Mesendoderm (in vitro differentiated cells): ENCODE measurements at places on chromosomes 1 and 21.

- no peak overlapping the region for H3K27ac ChIP-seq
- H3K36me3 ChIP-seq: no peaks in the 10 kb centered on the region
- DNase-seq: no peak
- H3K4me1 ChIP-seq: no peaks in the 10 kb centered on the region
Measured at GRCh38 chr1:88979749-88980116, 12.7 kb downstream of the KYAT3 start.

DNA sequence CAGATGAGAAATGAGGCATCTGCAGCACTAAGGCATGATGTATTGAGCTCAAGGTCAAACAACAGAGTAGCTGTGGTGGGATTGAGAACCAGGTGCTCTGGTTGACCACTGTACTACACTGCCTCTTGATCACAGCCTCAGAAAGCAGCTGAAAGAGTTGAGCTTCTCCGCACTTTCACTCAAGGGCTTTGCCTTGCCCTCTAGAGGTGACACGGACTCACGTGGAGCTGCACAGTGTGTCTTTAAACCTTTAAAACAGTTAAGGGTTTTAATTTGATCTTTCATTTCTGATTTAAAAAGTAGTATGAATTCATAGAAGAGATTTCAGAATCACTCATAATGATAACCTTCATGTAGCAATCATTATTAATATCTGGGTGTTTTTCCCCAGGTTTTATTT is 132.5 kb downstream of the RWDD3 start:
- H3K36me3 ChIP-seq: no peaks in the 10 kb centered on the region
- H3K4me3 ChIP-seq: no peak overlapping the region
- no peaks in the 10 kb centered on the region for H3K27me3 ChIP-seq

DNA sequence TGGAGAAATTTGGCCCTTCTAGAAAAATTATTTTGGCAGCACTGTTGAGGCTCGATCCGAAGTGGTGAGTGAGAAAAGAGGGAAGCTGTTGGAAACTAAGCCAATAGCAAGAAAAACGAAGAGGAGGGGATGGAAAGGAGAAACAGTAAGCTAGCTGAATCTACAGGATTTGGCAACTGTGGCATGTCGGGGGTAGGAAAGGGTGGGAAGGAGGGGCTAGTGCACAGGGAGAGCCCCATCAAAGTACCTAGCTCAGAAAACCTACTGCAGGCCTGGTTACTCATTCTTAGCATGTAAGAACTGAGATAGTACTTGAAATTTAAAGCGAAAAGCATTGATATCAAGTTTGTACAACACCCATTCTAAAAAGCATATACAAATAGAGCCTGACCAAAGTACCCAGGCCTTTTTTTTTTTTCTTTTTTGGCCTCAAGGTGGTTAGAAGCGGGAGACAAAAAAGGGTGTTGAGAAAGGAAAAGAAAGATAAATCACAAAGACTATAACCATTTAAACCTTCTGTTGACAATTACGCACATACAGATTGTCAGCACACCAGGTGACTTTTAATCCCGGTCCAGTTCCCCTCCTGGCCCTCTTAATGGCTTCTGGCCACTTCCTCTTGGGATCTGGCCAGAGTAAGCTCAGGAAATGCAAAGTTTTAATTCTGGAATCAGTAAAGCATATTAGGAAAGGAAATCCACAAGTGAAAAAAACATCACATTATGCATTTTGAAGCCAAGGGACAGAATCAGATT is 50.4 kb downstream of the SLC16A1 start:
- H3K4me1 ChIP-seq: peaks cover 6% of the 10 kb centered on the region
- DNase-seq: peak; percentile 50
- peak overlapping the region; percentile 71 for H3K27ac ChIP-seq
- H3K4me3 ChIP-seq: no peak overlapping the region
- H3K27me3 ChIP-seq: no peaks in the 10 kb centered on the region

DNA sequence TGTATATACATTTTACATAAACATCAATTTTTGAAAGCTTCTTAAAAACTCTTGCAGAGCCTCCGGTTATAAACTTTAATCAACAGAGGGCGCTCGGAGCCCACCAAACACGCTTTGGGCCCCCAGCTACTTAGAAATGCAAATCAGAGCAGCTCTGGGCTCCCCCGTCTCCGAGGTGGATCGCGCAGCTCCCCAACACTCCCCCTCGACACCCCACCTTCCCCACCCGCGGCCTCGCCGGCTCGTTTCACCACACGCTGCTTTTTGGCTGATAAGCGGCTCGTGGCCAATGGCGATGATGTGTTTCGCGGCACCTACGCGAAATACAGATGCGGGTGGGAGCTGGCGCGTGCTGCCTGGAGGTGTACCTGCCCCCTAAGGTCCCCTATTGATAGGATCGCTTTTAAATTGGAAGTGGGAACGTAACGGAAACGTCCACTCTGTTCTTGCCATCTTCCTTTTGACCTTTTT is 1.7 kb upstream of the KIF26B start:
- H3K4me3 ChIP-seq: no peak overlapping the region
- H3K36me3 ChIP-seq: no peaks in the 10 kb centered on the region
- H3K4me1 ChIP-seq: peaks cover 2% of the 10 kb centered on the region

DNA sequence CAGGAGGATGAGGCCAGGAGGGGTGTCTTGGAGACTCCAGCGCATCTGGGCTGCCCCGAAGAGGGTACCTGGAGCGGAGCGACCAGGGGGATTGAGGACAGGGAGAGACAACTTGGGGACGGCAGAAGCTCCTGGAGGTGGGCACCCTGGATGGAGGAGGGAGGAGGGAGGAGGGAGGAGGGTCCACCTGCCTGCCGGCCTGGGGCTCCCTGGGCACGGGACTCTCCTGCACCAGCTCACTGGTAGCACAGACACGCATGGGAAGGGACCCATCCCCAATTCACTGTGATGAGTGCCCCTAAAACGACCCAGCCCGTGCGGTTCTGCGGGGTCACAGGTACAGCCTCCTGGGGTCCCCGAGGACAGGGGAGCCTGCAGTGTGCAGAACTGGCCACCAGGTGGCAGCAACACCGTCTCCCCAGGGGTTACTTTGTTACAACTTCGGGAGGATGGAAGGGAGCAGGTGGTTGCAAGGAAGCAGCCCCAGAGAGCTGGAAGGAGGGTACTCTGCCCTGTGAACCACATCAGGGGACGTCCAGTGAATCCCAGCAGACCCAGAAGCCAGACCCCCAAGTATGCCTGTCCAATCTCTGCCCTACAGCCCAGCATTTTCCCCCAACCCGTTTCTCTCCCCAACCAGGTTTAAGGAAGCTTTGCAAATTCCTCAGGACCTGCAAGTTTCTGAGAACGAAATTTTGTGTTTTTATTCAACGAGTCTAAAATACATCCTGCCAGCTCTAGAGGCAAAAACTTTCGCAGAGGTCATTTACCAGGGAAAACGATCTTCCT is 482.4 kb downstream of the NPHP4 start:
- no peaks in the 10 kb centered on the region for H3K27me3 ChIP-seq
- H3K36me3 ChIP-seq: no peaks in the 10 kb centered on the region
- H3K27ac ChIP-seq: no peak overlapping the region
- no peak overlapping the region for H3K4me3 ChIP-seq
- peak; percentile 50 for DNase-seq

GRCh38 chr1:71882226-71882625 is 400.1 kb downstream of the NEGR1 start:
- no peak for DNase-seq
- no peak overlapping the region for H3K27ac ChIP-seq
- no peak overlapping the region for H3K4me3 ChIP-seq
- H3K36me3 ChIP-seq: no peaks in the 10 kb centered on the region
- H3K27me3 ChIP-seq: no peaks in the 10 kb centered on the region

GRCh38 chr1:177043597-177043996 is 120.9 kb downstream of the ASTN1 start:
- H3K27me3 ChIP-seq: no peaks in the 10 kb centered on the region
- H3K4me1 ChIP-seq: peaks cover 3% of the 10 kb centered on the region
- H3K36me3 ChIP-seq: no peaks in the 10 kb centered on the region
- H3K4me3 ChIP-seq: no peak overlapping the region
- DNase-seq: no peak

- peak overlapping the region; percentile 63 for H3K27ac ChIP-seq
- H3K4me3 ChIP-seq: no peak overlapping the region
- H3K4me1 ChIP-seq: no peaks in the 10 kb centered on the region
- DNase-seq: no peak
- peaks cover 8% of the 10 kb centered on the region for H3K36me3 ChIP-seq
Measured at GRCh38 chr1:1250786-1251284, 4.3 kb upstream of the C1QTNF12 start.

GRCh38 chr1:216142921-216143320 is 280.3 kb downstream of the USH2A start:
- no peak overlapping the region for H3K4me3 ChIP-seq
- H3K36me3 ChIP-seq: no peaks in the 10 kb centered on the region
- no peak overlapping the region for H3K27ac ChIP-seq
- no peak for DNase-seq
- peaks cover 5% of the 10 kb centered on the region for H3K4me1 ChIP-seq

DNA sequence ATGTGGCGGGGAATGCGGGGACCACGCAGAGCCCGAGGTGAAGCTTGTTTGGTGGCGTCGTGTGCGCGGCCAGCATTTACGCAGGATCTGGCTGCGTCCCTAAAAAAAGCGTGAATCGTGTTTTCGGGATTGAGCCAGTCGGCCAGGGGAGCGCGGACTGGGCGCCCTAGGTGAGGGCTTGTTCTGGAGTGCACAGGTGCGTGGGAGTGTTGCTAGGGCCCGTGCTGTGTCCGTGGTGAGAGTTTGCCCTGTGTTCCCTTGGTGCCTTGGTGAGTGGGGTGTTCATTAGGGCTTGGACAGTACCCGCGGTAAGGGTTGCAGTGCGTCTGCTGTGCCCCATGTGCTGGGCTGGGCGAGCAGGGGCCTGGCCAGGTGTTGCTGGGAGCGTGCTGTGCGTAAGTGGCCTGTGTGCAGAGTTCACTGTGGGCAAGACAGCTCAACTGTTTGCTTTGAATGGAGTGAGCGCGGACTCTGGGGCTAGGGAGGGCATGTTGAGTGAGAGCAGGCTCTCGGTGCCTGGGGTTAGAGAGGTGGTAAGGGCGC is 673 bp downstream of the CD46 start:
- peaks cover 4% of the 10 kb centered on the region for H3K4me1 ChIP-seq
- no peaks in the 10 kb centered on the region for H3K36me3 ChIP-seq
- H3K4me3 ChIP-seq: peak overlapping the region; percentile 68
- no peaks in the 10 kb centered on the region for H3K27me3 ChIP-seq

DNA sequence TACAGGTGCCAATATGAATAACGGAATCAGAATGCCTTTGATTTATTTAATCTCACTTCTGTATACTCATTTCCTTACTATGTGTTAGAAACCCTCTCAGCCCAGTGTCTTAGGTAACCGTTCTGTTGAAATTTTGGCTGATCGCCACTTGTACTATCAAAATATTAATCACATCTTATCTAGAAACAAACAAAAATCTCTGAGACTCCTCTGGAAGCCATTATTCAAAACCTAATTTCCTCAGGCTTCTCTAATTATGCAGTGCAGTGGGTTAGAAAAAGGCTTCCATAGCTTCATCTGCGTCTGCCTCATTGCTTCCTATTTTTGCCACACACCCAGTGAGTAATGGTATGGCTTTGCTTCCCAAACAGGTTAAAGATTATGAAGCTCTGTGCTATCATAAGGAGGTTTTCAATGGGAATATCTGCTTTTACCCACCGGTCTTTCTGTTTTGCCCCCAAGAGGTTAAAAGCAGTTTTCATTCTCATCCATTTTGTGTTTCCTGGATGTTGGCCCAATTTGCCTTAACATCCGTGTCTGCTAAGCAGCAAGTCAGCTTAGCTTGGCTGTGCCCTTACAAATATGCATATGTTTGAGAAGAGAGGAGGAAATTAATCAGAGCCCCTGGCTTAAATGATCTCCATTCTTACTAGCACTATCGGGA is 129.6 kb downstream of the RYR2 start:
- DNase-seq: no peak
- H3K27me3 ChIP-seq: no peaks in the 10 kb centered on the region
- no peaks in the 10 kb centered on the region for H3K4me1 ChIP-seq
- H3K27ac ChIP-seq: no peak overlapping the region

GRCh38 chr1:119713039-119713748 is 1.5 kb downstream of the PHGDH start:
- H3K27ac ChIP-seq: peak overlapping the region; percentile 62
- peak overlapping the region; percentile 78 for H3K4me3 ChIP-seq
- peaks cover 1% of the 10 kb centered on the region for H3K36me3 ChIP-seq
- H3K27me3 ChIP-seq: no peaks in the 10 kb centered on the region
- DNase-seq: peak; percentile 67

- H3K4me3 ChIP-seq: no peak overlapping the region
- DNase-seq: no peak
Measured at GRCh38 chr1:108811611-108812010, 45.3 kb downstream of the AKNAD1 start.

DNA sequence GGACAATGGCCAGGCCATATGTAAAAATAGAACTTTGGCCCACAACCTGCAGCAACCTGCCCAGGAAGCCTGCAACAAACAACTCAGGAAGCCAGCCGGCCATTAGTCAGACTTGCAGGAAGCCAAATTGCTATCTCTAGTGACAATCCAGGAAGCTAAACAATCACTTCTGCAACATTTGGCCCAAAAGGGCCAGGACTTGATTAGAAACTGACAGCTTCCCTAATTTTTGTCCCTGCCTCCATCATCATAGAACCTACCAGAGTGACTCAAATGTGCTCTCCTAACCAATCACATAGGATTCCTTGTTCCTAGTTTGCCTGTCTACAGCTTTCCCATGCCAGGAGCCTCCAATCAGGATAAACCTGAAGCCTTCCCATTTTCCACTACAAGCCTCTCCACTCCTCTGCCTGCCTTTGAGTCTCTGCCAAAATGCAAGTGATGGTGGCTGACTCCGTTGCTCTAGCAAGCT is 639.3 kb downstream of the PTPRU start:
- no peaks in the 10 kb centered on the region for H3K36me3 ChIP-seq
- H3K4me3 ChIP-seq: no peak overlapping the region
- H3K27me3 ChIP-seq: no peaks in the 10 kb centered on the region
- DNase-seq: peak; percentile 68

GRCh38 chr1:8133657-8134430 is 107.7 kb upstream of the ERRFI1 start:
- H3K4me3 ChIP-seq: no peak overlapping the region
- no peaks in the 10 kb centered on the region for H3K4me1 ChIP-seq
- no peaks in the 10 kb centered on the region for H3K36me3 ChIP-seq

DNA sequence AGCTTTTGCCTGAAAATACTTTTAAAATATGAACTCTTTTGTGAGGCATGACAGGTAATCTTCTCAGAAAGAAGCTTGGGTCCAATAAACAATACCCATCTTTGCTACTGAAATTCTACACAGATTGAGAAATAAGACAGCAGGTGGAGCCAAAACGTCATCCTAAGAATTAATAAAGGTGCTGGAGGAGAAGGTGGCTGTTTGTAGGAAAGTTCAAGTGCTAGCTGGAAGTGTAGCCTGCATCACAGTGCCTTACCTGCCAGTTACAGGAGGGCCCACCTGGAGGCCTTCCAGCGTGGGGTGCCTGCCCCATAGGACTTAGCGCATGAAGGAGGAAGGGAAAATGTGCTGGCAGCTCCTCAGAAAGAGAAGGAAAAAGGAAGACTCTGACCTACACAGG is 93.7 kb downstream of the TTC3 start:
- H3K4me3 ChIP-seq: no peak overlapping the region
- H3K27me3 ChIP-seq: no peaks in the 10 kb centered on the region
- peak; percentile 51 for DNase-seq
- no peak overlapping the region for H3K27ac ChIP-seq
- H3K4me1 ChIP-seq: no peaks in the 10 kb centered on the region
